ENCODE measurements at places on chromosomes 2 and 18. TPM values are rescaled to one million over a fixed set of nuclear protein-coding genes. Genes with fewer than 3 reads are reported as not detected.

Gene LRRTM4
- total RNA-seq, result 1.0 TPM

Gene CYB5A
- 53.6 TPM for total RNA-seq

DNA sequence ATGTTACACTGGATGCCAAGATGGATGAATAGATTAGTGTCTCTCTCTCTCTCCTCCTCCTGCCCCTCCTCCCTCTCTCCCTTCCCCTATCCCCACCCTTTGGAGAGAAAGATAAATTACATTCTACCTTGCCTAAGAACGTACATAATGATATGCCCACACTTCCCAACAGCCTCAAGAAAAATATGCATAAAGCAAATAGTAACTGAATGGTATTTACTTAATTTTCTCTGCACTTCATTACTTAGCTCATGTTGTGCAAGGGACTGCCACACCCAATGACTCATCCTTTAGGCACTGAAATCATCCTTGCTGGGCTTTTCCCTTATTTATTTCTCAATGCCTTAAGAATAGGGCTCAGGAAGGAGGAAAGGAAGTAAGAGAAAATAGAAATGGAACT lies 137.3 kb upstream of the PID1 start:
- peak; percentile 60 for DNase-seq

Gene KIAA2012
- not detected for total RNA-seq

DNA sequence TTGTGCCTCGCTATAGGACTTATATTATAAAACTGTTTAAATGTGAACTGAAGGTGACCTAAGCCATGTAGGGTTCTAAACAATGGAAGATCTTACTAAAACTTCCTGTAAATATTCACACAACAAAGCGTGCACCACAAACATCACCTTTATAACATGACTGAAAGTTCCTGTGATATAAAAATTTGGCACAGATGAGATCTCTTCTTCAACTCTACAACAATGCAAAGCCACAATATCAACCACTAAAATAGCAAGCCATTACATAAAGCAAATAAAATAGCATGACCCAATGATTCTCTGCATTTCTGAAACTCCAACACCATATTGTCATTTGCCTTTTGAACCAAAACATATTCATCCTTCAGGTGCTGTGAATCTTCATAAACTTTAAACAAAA lies 3.5 kb downstream of the YES1 start:
- DNase-seq, result no peak

GRCh38 chr18:76483780-76484179 lies 11.3 kb downstream of the ZNF516 start:
- DNase-seq, result no peak

Gene RAD51AP2
- total RNA-seq, result 0.25 TPM

Gene MC5R
- not detected for total RNA-seq

DNA sequence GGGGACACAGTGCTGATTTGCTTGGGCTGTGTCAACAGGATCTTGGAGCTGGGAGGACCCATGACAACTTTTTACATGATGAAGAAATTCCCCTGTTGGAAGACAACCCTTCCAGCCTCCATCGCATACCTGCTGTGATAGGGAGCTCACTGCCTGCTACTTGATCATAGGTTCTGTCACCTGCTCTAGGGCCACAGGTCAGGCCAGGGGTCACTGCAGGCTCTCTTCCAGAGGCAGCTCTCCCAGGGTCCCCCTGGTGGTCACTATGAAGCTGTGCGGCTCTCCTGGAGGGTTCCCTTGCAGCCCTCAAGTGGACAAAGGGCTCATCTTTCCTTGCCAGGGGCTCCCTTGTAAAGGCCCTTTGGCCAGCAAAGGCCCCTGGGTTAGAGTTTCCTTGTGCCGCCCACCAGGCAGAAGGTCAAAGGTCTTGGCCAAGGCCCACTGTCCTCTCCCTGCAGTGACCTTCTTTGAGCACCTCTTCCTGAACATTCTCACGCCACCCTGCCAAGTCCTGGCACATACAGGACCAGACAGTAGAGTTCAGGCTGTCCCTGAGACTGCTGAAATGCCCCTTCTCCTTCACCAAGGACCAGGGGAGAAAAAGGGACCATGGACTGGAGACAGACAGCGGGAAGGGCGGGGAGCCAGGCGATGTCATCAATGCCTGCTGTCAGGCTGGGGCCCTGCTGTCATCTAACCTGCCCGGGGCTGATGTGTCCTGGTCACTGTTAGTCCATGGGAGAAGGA lies 345.1 kb downstream of the DYSF start:
- DNase-seq, result peak; percentile 75

- no peak for DNase-seq
These were observed 135.3 kb downstream of the ZNF236 start for GRCh38 chr18:76957384-76958355.

GRCh38 chr18:79401494-79402208 lies 5.9 kb downstream of the NFATC1 start:
- DNase-seq, result no peak

- no peak for DNase-seq
These were observed 4.3 kb upstream of the CRIM1 start for GRCh38 chr2:36351291-36351690.

Data from right cardiac atrium (tissue), 5 donors.